ENCODE measurements at places on chromosomes 1 and 21.

GRCh38 chr1:101120868-101121267 is 95.3 kb upstream of the DPH5 start:
- no peak for DNase-seq

GRCh38 chr1:176785056-176785455 is 322.1 kb downstream of the PAPPA2 start:
- no peak for DNase-seq

- DNase-seq: no peak
Measured at GRCh38 chr1:193514397-193514796, 328.0 kb upstream of the B3GALT2 start.

GRCh38 chr21:15003463-15004135 is 61.2 kb downstream of the NRIP1 start:
- DNase-seq: no peak

GRCh38 chr21:28818663-28819278 is 173.9 kb downstream of the LTN1 start:
- no peak for DNase-seq

DNA sequence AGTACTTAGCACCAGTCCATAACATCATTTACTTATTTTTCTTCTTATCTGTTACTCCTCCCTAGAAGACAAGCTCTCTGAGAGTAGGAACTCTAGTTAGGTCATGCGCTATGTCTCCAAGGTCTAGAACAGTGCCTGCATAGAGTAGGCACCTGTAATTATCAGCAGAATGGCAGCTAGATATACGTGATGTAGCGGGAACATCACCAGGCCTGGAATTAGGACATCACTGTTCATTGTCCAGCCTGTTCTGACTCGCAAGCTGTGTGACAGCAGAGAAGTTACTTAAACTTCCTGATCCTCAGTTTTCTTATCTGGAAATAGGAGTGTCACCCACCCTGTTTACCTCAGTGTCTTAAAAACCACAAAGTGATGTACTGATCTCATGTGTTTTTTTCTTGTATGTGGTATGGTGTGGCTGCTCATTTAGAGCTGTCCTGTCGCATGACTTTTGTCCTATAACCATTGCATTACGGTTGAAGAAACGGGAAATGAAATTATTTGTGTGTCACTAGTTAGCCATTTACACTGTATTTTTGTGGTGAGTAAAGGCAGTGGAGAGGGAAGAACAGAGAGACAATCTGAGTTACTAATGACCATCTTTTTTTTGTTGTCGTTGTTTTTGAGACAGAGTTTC is 37.1 kb upstream of the EXO1 start:
- no peak for DNase-seq

DNA sequence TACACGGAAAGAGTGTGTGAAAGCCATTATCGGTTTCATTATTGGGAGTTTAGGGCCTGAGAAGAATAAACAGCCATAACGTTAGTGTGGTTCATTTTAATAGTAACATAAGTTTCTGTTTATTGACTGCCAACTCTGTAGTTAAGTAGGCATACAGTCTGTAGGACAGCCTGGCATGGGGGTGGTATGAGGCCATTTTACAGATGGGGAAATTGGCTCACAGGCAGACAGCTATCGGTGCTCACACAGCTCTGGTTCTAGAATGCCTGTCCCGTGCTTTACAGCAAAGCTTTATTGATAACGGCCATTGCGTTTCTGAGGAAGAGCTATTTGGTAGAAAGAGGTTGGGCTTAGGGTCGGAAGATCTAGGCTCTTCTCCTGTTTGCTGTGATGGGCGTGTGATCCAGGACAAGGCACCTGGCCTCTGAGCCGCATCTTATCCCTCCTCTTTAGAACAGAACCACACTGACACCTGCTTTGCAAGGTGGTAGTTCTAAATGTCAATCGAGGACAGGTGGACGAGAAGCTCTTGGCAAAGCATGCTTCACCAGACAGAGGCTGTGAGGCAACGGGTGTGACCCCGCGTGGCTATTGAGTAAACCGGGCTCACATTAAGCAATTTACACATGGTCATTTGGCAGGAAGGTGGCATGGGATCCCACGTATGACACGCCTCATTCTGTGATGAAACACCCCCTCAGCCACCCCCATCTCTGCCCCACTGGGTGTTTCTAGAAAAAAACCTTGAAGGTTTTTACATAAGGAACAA is 14.9 kb downstream of the ETS2 start:
- DNase-seq: no peak

GRCh38 chr1:98940722-98941079 is 64.0 kb downstream of the PLPPR5 start:
- DNase-seq: no peak

- no peak for DNase-seq
Measured at GRCh38 chr1:103513711-103514110, 11.8 kb upstream of the RNPC3 start.

DNA sequence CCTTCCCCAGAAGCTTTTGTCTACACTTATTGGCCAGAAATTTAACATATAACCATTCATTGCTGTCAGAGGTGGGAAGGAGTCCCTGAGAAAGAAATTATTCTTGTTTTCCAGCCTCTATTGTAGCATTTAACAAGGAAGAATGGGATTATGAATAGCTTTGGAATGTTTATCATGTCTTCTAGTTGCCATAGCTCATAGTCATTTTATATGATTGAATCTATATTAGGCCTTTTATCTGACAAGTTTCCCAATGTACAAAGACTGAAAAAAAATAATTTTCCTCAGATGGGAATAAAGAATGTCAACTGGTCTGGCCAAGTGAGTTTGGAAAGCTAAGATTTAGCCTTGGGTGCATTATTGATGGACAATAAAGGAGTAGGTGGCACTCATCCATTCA is 28.3 kb downstream of the PTPRC start:
- no peak for DNase-seq

GRCh38 chr1:117615474-117615873 is 9.6 kb downstream of the TENT5C start:
- DNase-seq: no peak

- no peak for DNase-seq
Measured at GRCh38 chr1:109923131-109923945, 12.7 kb downstream of the CSF1 start.

DNA sequence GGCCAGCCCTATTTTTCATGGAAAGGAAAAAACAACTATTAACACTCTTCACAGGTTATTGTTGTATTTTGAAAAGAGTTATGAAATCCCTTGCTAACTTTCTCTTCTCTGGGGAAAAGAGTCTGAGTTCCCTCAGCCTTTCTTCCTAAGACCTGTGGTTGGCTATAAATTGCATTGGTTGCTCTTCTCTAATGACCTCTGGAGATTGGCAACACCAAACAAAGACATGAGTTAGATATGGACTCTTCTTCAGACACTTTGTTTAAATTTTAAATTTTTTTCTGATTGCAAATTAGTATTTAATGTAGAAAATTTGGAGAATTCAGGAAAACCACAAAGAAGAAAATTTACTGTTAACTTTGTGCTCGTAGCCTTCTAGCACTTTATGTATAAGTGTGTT is 275.7 kb downstream of the PBX1 start:
- no peak for DNase-seq

GRCh38 chr21:28906841-28907240 is 85.8 kb downstream of the LTN1 start:
- no peak for DNase-seq

Measured in foreskin melanocyte (primary cell).